ENCODE measurements at places on chromosomes 2 and 18. TPM values are rescaled to one million over a fixed set of nuclear protein-coding genes. Genes with fewer than 3 reads are reported as not detected.

SATB2 gene
- 3.9 TPM for total RNA-seq

RBMS1 gene
- total RNA-seq, result 56.6 TPM

GPBAR1 gene
- 0.33 TPM for total RNA-seq

CAPG gene
- total RNA-seq, result 92.1 TPM

GPR155 gene
- total RNA-seq, result 0.18 TPM

PCARE gene
- not detected for total RNA-seq

IL1R1 gene
- total RNA-seq, result 41.1 TPM

ITGA6 gene
- 55.3 TPM for total RNA-seq

FBLN7 gene
- 0.57 TPM for total RNA-seq
